ENCODE measurements at places on chromosomes 7 and 10.

- no peak for DNase-seq
Measured at GRCh38 chr10:78476156-78476555, 442.5 kb downstream of the RPS24 start.

DNA sequence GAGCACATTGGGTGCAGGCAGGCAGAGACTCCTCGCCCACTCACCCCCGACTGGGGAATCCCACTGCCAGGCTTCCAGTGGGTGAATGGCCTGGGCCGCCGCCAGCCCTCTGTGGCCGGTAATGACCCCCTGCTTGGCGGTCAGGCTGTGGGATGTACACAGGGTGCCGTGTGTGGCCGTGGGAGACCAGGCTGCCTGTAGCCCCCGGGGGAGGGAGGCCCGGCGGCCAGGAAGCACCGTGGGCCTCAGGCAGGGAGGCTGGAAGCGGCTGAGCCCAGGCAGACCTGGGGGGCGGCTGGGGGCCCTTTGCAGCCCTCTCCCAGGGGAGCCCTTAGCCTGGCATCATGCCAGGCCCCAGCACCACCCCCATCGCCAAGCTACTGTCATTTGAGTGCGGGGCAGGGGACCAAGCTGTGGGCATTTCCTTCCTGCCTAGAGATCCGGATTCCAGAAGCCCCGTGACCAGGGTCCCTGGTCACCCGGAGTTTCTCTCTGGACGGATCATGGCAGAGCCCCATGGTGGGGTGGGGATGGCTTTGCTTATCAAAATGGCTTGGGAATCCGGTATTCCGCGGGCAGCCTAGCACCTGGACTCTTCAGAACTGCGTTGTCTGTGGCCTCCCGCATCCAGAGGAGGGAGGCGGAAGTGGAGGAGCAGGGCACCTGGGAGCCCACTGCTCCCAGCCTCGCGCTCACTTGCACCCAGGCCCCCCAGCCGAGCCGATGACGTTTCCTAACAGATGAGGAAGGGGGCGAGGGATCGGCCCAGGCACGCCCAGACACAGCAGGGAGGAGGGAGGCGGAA is 1.1 kb downstream of the TTYH3 start:
- DNase-seq: peak; percentile 58

- no peak for DNase-seq
Measured at GRCh38 chr7:137040745-137041144, 172.3 kb downstream of the CHRM2 start.

DNA sequence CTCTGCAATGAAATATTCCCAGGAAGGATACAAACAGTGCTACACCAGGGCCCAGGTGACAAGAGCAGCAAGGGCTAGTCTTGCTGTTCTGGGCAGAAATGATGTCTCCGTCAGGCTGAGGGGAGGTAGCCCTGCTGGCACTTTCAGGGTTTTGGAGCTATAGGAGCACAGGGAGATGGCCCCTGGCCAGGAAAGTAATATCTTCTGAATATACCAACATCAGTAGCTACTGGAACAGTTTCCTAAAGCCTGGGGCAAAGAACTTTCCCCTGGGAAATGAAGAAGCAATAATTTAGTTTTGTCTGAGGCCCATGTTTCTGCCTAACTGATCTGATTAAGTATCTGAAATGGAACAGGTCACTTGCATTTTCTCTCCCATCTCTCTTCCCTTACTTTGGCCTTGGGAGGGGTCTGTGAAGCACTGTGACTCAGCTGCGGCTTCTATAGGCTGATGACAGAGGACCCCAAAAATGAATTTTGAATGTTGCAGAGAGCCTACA is 489.1 kb upstream of the PODXL start:
- DNase-seq: no peak

DNA sequence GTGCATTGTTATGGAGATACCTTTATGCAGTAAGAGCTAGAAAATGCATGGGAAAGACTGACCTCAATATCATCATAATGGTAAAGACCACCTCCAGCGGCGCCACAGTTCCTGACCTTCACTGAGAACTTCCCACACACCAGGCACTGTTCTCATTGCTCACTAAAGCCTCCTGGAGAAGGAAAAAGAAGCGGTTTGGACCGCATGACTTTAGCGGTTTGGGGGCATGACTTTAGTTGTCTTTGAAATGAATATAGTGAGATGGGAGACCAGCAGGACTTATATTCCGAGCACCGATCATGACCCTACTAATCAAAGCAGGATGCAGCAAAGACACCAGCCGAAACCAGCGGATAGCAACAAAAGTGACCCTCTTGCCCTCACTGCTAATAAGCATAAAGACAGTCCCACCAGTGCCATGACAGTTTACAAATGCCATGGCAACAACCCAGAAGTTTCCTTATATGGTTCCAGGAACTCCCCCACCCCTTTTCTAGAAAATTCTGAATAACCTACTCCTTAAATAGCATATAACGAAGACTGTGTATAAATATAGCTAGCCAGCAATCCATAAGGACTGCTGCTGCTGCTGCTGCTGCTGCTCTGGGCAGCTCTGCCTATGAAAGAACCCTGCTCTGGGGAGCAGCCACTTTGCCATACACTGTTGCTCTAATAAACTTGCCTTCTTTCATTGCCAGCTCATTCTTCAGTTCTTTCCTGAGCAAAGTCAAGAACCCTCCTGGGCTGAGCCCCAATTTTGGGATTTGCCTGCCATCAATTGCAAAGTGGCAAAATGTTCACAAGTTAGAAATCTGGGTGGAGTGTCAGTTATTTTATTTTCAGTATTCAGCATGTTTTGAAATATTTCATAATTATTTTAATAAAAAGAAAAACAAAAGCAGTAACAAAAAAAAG is 694.1 kb downstream of the SUGCT start:
- DNase-seq: no peak

- DNase-seq: no peak
Measured at GRCh38 chr10:25039531-25039930, 23.1 kb downstream of the THNSL1 start.

DNA sequence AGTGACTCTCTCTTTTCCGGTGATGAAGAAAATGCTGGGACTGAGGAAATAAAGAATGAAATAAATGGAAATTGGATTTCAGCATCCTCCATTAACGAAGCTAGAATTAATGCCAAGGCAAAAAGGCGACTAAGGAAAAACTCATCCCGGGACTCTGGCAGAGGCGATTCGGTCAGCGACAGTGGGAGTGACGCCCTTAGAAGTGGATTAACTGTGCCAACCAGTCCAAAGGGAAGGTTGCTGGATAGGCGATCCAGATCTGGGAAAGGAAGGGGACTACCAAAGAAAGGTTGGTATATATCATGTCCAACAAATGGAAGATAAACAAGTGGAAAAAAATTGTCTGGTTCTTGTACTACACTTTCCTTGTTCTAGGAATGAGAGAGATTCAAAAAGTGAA is 9.5 kb downstream of the PDCD4 start:
- no peak for DNase-seq

- DNase-seq: no peak
Measured at GRCh38 chr10:625333-625696, 64.2 kb downstream of the DIP2C start.

GRCh38 chr7:38232502-38233366 is 40.7 kb downstream of the TARP start:
- DNase-seq: no peak

DNA sequence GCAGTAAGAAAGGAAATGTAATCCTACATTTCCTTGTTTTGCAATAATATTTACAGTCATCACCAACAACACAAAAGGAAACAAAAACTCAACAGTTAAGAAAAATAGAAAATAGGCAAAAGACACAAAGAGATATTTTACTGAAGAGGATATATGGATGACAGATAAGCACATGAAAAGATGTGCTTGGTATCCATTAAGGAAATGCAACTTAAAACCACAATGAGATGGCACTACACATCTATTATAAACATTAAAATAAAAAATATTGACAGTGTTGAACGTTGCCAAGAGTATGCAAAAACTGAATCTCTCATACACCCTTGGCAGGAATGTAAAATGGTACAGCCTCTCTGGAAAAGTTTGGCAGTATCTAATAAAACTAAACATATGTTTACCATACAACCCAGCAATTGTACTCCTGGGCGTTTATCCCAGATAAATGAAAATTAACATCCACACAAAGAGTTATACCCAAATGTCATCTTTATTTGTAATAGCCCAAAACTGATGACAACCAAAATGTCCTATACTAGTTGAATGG is 5.4 kb downstream of the CEP41 start:
- no peak for DNase-seq

- no peak for DNase-seq
Measured at GRCh38 chr7:146375170-146375569, 258.6 kb downstream of the CNTNAP2 start.

- DNase-seq: no peak
Measured at GRCh38 chr7:2571409-2571808, 12.6 kb downstream of the IQCE start.

DNA sequence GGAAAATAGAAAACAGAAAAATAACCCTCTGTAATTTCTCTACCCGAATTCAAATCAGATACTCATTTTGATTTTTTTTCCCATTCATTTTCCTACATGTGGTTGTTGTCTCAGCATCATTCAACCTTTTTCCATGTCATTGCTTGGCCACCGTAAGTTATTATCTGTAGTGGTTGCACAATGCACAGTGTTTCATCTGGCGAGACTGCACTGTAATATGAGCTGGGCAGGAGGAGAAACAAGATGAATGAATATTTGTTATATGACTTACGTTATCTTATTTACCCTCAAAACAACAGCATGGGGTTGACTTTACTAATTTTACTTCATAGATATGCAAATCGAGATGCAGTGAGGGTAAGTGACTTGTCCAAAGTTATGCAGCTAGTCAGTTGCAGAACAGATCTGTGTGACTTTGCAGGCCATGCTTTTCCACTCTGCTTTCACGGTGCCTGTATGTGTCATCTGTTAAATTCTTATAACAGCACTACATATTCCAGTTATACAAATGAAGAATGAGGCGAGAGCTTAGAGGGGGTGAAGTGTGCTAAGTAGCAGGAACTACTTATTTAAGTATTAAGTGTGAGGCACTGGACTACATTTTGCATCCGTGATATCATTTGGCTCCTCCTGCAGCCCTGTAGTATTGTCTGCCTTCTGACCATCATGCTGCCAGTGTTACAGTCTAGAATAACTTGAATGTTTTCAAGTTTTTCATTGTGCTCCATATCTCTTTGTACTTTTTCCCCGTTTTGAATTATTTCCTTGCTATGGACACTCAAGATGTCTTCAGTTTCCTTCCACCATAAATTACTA is 56.7 kb downstream of the ZMYND11 start:
- DNase-seq: peak; percentile 34

GRCh38 chr10:116620423-116621400 is at the start of gene PNLIPRP2:
TSS of gene PNLIPRP2 (plus strand) at chr10:116620953.
- DNase-seq: no peak

DNA sequence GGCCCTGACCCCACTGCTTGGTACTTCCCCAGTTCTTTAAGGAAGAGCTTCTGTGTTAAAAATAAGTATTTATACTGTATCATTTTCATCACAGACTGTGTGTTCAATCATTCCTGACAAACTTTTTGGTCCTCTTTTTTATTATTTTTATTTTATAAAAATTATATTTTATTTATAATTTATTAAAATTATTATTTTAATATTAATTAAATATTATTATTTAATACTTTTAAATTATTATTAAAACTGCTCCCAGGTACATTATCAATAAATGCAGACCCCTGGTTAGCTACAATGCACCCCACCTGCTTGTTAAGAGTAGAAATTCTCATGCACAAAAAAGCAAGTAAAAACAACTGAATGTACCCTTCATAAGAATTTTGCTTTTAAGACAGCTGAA is 172.0 kb downstream of the GLI3 start:
- no peak for DNase-seq

DNA sequence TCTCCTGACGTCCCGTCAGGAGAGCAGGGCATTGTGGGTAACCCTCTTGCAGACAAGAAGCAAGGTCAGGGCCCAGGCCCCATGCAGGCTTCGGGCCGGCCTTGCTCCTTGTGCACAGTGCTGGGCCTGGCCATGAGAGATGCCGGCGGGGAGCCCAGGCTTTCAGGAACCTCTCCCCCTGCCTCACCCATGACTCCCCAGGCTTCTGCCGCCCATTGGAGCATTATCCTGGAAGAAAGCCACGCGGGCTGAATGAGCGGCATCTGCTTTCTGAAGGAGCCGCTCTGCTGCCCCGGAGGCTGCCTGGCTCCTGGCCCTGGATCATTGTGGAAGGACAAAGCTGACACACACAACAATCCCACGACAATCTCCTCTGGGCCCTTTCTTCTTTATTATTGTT is 233.5 kb downstream of the TCF7L2 start:
- no peak for DNase-seq

Data from AG08396 (cell line).